ENCODE measurements at places on chromosomes 3 and 15.
A peak's percentile ranks its signal among the peaks of the same experiment; 100 is the strongest.

- DNase-seq, result no peak
These were observed 16.7 kb upstream of the SOX2 start for GRCh38 chr3:181694805-181695660.

DNA sequence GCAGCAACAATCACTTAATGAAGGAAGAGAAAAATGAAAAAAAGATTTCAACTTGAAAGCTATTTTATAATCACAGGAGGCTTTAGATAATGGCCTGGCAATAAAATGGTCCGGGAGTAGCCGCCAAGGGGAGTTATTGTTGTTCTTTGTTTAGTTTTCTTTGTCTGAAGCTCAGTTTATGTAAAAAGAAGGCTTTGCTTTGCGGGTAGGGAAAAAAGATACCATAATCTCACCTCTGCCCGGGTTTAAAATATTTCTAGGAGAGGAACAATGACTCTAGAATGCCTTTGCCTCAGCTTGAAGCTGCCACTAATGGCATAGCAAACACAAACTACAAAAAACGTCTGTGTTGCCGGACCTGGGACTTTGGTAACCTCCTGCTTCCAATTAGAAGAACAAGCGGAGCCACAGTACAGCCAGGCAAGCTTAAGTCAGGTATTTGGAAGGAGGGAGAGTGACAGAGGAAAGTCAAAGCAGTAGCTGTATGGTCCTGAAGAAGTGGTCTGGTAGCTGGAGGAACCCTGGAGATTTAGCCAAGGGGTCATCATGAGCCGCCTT, 764.5 kb downstream of the TUSC7 start:
- no peak for DNase-seq

DNA sequence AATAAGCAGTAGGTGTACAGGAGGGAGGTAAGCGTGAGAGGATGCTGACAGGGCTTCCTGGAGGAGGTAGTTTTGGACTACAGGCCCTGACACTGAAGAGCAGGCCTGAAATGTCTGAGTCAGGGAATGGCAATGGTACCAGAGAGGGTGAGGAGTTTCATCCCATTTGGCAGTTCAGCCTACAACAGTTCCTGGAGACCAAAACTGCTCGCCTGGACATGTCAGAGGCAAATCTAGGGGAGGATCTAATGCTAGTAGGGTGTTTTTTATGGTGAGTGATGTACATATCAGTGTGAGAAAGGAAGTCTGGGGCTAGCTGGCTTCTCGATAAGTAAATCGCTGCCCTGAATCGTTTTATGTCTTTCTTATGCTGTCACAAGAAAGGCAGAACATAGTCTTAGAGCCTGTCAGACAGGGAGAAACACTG, 13.8 kb upstream of the TNFSF10 start:
- DNase-seq, result no peak

GRCh38 chr15:89826671-89827655, 12.3 kb upstream of the ANPEP start:
- no peak for DNase-seq

GRCh38 chr15:90859234-90860131, 8.9 kb upstream of the FURIN start:
- no peak for DNase-seq

DNA sequence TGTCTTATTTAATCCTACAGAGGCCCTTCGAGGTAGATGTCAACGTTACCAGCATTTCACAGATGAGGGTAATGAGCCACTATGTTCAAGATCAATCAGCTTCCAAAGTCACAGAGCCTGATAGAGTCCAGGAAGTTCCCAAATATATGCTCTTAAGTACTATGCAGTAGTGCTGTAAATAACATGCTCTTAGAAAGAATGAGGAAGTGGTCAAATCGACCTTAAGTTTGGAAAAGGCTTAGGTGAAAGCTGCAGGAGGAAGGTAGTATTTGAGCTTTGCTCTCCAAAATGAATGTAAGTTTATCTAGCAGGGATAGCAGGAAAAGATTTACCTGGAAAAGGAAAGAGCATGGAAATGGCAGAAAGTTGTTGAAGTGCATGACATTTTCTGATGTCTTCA, 234.0 kb downstream of the RBMS3 start:
- DNase-seq, result no peak

GRCh38 chr15:61081027-61081322, 148.1 kb downstream of the RORA start:
- no peak for DNase-seq

DNA sequence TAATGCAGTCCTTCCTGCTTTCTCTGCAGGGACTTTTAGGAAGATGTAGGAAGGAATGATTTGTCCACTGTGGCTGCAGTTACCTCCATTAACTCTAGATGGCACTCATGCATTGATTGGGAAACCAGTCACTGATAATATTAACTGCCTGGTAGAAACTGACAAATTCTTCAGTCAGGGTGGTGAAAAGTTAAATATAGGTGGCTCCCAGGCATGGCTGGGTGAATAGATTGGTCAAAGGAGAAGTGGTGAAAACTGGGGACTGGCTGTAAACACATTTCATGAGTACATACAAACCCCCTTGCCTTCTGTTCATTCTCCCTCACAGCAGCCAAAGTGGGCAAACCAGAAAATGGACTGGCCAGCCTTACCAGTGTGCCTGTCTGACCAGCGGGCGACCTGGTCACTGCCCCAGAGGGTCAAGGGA, 333.4 kb downstream of the THSD4 start:
- DNase-seq, result peak; percentile 56

DNA sequence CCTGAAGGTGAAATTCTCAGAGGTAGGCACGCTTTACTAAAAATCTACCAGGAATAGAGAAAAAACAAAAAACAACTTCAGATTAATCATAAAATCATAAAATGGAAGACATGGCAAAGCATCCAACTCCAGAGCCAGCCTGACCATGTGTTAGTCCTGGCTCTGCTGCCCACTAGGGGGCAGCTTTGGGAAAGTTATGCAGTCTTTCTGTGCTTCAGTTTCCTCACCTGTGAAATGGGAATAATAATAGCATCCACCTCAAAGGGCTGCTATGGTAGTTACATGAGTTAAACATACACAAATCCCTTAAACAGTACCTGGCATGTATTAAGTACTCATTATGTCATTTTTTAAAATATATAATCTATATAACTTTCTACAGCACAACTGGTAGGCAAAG, 52.3 kb downstream of the WNT5A start:
- peak; percentile 26 for DNase-seq

- no peak for DNase-seq
These were observed 119.7 kb downstream of the WNT5A start for GRCh38 chr3:55367384-55367783.

- DNase-seq, result no peak
These were observed 35.5 kb downstream of the CRTAP start for GRCh38 chr3:33149342-33149741.

DNA sequence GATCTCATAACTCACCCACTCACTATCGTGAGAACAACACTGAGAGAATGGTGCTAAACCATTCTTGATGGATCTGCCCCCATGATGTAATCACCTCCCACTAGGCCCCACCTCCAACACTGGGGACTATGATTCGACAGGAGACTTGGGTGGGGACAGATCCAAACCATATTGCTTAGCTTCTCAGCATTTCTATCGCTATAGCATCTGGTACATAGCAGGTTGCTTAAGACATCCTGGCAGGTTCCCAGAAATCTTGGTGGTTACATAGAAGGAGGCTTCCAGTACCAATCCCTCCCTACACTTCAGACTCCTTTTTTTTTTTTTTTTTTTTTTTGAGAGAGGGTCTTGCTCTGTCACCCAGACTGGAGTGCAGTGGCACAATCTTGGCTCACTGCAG, 487.8 kb downstream of the EDEM1 start:
- DNase-seq, result no peak

- DNase-seq, result no peak
These were observed 12.8 kb downstream of the PPCDC start for GRCh38 chr15:75036212-75036616.

- DNase-seq, result peak; percentile 77
These were observed 564.0 kb upstream of the TGFBR2 start for GRCh38 chr3:30042274-30042859.

DNA sequence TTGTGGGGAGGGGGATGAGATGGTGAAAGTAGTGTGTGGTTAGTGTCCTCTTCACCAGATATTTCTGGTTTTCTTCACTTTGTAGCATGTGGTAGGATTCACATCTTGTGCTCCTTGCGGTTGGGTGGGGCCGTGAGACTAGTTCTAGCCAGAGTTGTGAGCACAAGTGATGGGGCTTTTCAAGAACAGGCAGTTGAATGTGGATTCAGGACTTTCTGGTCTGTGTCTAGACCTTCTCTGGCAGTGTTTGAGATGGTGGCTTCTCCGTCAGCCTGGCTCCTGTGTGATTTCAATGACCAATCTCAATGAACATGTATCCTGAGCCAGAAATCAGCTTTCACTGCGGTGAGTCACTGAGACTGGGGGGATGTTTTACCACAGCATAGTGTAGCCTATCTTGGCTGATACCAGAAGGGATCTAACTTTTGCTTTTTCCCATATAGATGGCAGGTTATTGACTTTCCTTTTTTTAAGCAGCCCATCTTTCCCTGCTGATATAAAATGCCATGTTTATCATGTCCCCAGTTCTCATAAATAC, 82.6 kb downstream of the RPLP1 start:
- no peak for DNase-seq

DNA sequence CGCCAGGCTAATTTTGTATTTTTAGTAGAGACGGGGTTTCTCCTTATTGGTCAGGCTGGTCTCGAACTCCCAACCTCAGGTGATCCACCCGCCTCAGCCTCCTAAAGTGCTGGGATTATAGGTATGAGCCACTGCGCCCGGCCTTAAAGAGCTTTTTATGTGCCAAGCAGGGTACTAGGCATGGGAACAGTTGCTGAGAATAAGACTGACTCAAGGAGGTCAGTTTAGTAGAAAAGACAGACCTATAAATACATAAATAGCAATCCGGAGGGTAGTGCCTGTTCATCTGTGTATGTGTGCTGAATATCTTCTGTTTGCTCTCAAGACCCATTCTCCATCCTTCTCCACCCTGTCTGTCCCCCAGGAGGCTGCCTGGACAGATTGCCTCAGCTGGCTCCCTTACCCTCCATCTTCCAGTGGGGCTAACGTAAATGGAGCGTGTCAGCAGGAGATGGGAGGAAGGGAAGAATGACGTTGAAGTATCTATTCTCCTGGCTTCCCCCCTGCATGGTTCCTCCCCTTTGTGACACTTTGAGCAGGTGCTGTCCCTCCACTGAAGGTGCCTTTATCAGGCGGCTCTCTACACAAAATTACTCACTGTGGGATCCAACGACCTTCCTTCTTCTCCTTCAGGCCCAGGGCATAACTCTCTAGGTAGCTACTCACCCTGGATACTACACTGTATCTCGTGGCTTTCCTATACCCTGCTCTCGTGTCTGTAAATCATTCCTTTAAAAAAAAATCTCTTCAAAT, 31.1 kb downstream of the FBXO40 start:
- DNase-seq, result no peak

DNA sequence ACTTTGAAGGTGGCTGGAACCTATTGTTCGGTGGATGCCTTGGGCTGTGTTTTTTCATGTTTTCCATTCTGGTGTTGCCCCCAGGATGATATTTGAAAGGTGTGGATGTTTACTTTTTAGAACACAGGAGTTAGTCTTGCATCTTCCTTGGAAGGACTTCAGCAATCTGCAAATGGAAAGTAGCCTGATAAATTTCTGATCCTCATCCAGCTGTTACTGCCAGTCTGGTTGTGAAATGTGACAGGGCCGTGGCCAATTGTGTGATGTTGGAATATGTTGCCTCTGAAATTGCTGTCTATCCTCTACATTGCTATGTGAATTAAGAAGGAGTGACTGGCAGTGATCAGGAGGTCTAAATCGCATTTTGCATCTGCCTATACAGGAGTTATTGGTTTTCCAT, 382.5 kb upstream of the C2CD4B start:
- DNase-seq, result no peak

DNA sequence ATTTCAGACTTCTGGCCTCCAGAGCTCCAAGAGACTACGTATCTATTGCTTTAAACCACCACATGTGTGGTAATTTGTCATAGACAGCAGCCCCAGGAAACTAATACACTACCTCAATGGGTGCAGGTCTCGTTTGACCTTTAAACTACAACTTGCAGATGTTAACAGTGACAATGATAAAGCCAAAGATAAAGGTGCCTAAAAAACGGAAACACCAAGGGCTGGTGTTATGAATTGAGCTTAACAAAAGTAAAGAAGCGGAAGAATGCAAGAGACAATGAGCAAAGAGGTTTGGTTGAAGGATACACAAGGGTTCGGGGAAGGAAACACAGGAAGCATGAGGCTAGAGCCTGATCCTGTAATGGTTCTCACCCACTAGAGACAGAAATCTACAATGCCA, 50.8 kb downstream of the RFTN1 start:
- no peak for DNase-seq

GRCh38 chr3:179323197-179324110, 623 bp downstream of the ZNF639 start:
- peak; percentile 35 for DNase-seq

DNA sequence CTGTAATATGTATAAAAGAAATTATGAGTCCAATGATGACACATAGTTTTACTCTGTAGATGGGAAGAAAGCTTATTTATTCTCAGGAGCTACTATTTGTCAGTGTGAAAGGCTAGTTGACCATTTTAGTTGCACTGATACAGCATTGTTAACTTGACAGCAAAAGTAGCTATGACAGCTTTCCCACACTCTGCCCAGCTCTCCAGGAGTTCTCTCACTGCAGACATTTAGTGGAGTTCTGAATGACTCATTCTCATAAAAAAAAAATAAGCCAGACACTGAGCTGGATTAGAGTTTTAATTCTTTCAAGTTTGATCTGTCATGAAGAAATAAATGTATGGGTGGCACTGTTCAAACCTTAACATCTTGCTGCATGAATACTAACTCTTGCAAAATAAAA, 77.2 kb upstream of the CFAP20DC start:
- DNase-seq, result peak; percentile 79

GRCh38 chr3:127368186-127369032, 80.6 kb upstream of the PRR20G start:
- no peak for DNase-seq

DNA sequence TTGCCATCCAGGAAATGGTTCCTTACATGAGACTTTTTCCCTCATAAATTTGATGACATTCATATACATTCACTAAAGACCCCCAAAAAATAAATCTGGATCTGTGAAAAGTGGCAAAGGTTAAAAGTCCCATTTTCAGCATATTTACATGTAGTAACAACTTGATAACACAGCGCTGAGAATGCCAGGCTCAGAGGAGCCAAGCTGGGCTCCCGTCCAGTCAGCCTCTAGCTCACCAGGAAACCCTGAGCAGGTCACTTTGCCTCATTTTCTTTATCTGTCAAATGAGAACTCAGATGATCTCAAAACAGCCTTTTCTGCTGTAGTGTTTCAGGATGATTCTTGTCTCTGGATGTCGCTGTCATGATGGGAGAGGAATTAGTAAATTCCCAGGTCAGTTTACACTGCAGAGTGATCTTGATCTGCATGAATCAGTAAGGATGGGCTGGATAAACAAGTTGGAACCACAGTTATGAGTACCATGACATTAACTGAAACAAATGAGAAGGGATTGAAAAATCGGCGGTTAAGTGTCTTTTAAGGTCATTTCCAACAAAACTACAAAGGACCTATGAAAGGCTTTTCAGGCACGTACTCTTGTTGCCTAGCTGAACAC, 82.8 kb downstream of the PPARG start:
- no peak for DNase-seq

Data from kidney glomerular epithelial cell (primary cell).